T-helper 17 cell (primary cell): ENCODE measurements at places on chromosomes 16 and 17.
A peak's percentile ranks its signal among the peaks of the same experiment; 100 is the strongest.

- DNase-seq, result no peak
These were observed 187.8 kb downstream of the RAB11FIP4 start for GRCh38 chr17:31579265-31579664.

DNA sequence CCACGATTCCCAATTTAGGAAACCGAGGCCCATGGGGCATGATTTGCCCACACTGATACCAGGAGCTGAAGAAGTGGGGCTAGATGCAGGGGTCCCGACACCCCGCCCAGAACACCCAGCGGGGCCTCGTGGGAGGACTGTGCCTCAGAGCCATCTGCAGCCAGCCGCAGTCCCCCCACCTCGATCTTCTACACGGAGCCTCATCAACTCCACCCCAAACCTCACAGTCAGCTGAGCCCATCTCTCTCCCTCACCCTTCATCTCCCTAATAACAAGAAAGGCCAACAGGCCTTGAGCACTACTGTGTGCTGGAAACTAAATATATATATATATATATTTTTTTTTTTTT is 4.2 kb downstream of the ITGAE start:
- peak; percentile 20 for DNase-seq

DNA sequence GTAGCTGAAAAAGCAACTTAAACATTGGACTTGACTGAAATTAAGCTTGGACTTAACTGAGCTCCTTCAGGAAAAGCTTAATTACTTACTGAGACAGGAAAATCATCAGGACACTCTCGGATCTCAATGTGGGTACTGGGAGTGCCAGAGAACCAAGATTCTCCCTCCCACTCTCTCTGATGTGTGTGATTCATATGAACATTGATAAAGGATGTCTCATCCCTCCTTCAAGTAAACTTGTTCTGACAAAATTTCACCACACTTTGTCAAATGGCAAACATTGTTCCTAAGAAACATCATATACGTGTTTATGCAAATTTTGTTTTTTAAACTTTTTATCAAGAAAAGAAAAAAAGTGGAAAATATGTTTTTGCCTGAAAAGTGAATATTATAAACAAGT is 4.1 kb upstream of the SLFN5 start:
- DNase-seq, result no peak

DNA sequence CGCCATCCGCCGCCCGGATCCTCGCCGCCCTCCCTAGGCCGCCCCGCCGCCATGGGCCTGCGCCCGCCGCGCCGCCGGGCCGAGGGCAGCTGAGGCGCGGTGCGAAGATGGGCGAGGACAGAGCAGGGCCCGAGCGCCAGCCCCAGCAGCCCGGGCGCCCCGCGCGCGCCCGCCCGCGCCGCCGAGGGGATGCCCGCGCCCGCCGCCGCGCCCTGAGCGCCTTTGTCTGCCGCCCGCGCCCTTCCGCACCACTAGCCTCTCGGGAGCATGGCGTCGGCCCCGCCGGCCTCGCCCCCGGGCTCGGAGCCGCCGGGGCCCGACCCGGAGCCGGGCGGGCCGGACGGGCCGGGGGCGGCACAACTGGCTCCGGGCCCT is 278 bp downstream of the RAB11FIP3 start:
- no peak for DNase-seq

GRCh38 chr16:76676356-76676755 is 399.2 kb downstream of the CNTNAP4 start:
- no peak for DNase-seq
